Frontal cortex (tissue), 4 donors: ENCODE measurements at places on chromosomes 6 and 20.

DNA sequence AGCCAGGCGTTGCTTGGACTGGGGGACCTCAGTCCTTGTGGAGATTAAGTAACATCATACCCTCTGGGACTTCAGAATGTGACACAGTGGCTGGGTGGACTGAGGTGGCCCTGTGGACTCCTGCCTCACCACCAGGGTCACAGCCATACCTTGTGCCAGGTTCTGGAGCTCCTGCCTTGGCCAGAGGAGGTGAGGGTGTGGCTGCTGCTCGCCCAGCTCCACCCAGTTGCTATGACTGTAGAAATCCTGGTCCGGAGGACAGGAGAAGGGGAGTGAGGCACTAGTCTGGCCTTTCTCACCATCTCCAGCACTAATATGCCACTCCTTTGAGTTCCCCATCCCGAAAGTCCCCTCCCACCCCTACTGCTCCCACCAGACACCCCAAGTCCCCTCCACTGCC lies 1.9 kb downstream of the VWA7 start:
- no peak for DNase-seq

DNA sequence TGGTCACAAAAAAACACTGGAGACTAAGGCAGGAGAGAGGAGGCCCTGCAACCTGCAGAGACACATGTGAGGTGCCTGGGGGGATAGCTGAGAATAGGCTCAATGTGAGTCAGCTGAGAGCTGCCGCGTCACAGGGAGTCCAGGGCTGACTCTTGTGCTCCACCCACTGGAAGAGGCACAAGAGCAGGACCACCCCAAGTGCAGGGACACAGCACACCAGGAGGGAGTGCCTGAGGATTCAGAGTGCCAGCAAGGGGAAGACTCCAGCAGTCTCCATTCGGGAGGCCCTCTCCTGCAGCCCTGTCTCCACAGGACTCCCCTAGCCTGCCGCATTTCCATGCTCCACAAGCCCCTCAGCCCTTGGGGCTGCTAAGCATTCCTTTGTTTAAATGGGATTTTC lies 105.5 kb downstream of the HUS1B start:
- DNase-seq: no peak

DNA sequence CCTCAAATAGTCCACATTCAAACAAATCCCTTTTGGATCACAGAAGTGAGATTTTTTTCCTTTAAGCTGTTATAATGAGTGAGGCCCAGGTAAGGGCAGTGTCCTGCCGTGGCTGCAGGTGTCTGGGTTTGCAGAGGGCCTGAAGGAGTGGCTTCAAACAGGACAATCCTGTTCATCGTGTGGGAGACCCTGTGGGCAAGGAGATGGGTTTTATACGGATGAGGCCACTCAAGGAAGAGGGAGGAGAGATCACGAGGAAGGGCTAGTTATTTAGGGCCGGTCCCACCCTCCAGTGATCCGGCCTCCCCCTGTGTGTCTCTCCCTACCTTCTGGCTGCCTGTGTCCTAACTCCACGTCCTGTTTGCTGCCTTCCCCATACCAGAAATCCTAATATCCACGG lies 33.8 kb downstream of the PPP1R14C start:
- no peak for DNase-seq

GRCh38 chr6:89409461-89410035 lies 2.5 kb downstream of the RRAGD start:
- no peak for DNase-seq

- DNase-seq: no peak
These were observed 15.7 kb downstream of the FOXQ1 start for GRCh38 chr6:1327630-1328029.

GRCh38 chr6:166786704-166787293 lies 159.7 kb upstream of the RPS6KA2 start:
- peak; percentile 61 for DNase-seq

DNA sequence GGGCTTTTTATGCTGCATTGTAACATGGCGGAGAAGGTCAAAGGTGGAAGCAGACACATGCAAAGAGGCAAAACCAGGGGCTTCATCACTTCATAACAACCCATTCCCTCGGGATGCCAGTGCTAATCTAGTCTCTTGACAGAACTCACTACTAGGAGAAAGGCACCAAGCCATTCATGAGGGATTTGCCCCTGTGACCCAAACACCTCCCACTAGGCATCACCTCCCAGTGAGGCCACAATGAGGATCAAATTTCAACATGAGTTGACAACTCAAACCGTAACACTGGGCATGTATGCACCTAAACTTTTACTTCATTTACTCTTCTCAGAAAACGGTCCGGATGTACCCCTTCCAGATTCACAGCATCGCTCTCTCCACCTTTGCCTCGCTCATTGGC lies 61.9 kb downstream of the CDS2 start:
- no peak for DNase-seq

DNA sequence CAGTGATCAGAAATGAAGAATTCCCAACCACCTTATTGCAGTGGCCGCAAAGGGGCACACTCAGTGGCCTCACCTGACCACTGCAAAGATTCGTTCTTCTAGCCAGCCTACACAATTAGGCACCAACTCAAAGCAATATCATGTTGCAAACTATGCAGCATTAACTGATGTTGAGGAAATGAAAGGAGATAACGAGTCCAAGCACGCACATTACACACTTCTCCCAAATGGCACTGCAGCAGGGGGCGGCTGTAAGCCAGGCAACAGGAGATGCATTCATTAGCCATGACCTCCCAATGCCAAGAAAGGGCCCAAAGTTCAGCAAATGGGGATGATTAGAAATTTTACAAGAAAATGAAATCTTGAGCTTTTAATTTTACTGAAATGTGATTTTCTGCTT lies 39.3 kb downstream of the ATXN1 start:
- DNase-seq: no peak

DNA sequence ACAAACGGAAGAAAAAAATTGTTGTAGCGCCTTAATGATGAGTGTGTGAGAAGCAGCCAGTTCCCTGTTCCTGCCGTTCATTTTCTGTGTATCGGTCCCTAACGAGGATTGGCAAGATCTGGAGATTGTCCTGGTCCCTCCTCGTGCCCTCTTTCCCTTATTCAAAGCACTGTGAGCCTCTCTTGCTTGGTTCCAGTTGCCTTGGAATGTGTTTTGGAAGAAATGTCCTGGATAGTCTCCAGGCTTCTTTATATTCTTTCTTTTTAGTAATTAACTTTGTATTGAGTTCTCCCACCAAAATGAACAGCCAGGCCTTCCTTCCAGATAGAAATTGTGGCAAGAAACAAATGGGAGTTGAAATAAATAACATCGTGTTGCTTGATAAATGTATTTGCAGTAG lies 348.3 kb downstream of the CDH26 start:
- DNase-seq: peak; percentile 10

GRCh38 chr20:58708246-58708931 lies 15.8 kb downstream of the NPEPL1 start:
- no peak for DNase-seq

DNA sequence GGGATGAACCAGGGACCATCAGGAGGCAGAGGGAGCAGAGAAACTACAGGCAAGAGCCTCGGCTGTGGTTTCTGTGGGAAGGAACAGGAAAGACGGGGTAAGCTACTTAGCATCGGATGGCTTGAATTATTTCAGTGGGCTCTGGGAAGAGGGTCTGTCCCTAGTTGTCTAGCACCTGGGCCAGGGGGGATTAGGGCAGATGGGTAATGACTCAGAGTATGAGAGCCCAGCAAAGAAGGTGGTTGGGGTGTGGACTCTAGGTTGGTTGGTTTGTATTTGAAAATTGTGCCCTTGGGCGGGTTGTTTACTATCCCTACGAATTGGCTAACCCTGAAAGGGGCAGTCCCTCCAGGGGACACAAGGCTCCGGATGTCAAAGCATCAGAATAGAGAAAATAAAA lies 148.5 kb upstream of the TAB2 start:
- no peak for DNase-seq
